Activated CD4-positive, alpha-beta T cell treated with anti-CD3 and anti-CD28 coated beads for 36 hours (primary cell): ENCODE measurements at places on chromosomes 16 and 17.

- peak; percentile 7 for DNase-seq
- peaks cover 9% of the 10 kb centered on the region for H3K4me1 ChIP-seq
- H3K27ac ChIP-seq, result no peak overlapping the region
- peaks cover 2% of the 10 kb centered on the region for H3K27me3 ChIP-seq
- H3K4me3 ChIP-seq, result no peak overlapping the region
These were observed 149.5 kb downstream of the NTN1 start for GRCh38 chr17:9170853-9171252.

DNA sequence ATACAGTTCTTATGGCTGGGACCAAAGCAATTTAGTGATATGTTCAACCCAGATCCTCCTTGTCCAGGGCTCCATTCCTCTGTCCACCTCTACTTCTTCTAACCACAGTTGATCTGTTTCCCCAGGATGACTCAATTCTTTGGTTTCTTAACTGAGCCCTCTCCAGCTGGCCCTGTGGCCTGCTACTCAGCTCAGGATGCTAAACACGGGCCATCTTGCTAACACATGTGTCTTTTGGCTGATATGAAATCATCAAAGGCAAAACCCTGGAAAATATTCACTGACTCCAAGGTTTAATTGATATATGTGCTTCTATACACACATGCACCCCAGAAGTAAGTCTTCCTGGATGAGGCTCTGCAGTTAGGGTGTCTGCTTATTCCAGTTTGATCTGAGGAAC is 43.8 kb downstream of the SHISA6 start:
- H3K27me3 ChIP-seq, result peaks cover 2% of the 10 kb centered on the region
- H3K27ac ChIP-seq, result no peak overlapping the region
- no peak overlapping the region for H3K4me3 ChIP-seq
- no peaks in the 10 kb centered on the region for H3K4me1 ChIP-seq

- DNase-seq, result peak; percentile 22
- H3K4me3 ChIP-seq, result no peak overlapping the region
- H3K4me1 ChIP-seq, result no peaks in the 10 kb centered on the region
These were observed 31.4 kb downstream of the ASGR1 start for GRCh38 chr17:7147772-7148171.

- H3K27me3 ChIP-seq, result peaks cover 6% of the 10 kb centered on the region
- DNase-seq, result peak; percentile 80
- H3K36me3 ChIP-seq, result no peaks in the 10 kb centered on the region
- H3K27ac ChIP-seq, result peak overlapping the region; percentile 51
- peak overlapping the region; percentile 70 for H3K4me3 ChIP-seq
- H3K4me1 ChIP-seq, result peaks cover 24% of the 10 kb centered on the region
These were observed 797 bp downstream of the GRB7 start for GRCh38 chr17:39738568-39738901.

GRCh38 chr16:68752602-68753001 is 15.5 kb downstream of the CDH1 start:
- H3K4me1 ChIP-seq, result peaks cover 44% of the 10 kb centered on the region
- no peak overlapping the region for H3K4me3 ChIP-seq
- H3K36me3 ChIP-seq, result no peaks in the 10 kb centered on the region
